CD4-positive, alpha-beta T cell treated with Interleukin-6 at 100 ng/mL for 8 hours (primary cell): ENCODE measurements at places on chromosomes 1 and 21.
A peak's percentile ranks its signal among the peaks of the same experiment; 100 is the strongest.

- no peak for DNase-seq
Observed at GRCh38 chr1:30087465-30087864, 635.9 kb downstream of the MATN1 start.

GRCh38 chr1:16348414-16349182 lies 3.7 kb downstream of the FBXO42 start:
- no peak for DNase-seq

GRCh38 chr1:8026153-8026975 lies at the start of gene ERRFI1:
TSS of gene ERRFI1 (minus strand) at chr1:8026309. CDS start at chr1:8015619, 10,690 bp downstream.
- peak; percentile 84 for DNase-seq

GRCh38 chr21:38255571-38256117 lies 1.1 kb upstream of the KCNJ15 start:
- DNase-seq: no peak

DNA sequence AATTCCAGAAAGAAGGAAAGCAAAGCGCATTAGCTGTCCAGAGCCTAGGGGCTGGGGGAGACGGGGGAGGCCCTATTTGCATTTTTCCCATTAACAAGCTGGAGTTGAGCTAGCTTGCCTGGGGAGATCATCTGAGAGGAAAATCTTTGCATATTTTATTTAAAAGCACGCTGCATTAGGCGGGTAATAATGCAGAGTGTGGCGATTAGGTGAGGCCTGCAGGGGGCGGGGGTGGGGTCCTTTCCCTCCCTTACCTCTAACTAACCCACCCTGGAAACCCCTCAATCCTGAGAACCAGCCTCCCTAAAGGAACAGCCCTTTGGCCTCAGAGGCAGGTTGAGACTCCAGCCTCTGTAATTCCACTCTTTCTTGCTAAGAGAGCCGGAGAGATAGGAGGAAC lies 16.2 kb downstream of the C1orf216 start:
- DNase-seq: no peak

DNA sequence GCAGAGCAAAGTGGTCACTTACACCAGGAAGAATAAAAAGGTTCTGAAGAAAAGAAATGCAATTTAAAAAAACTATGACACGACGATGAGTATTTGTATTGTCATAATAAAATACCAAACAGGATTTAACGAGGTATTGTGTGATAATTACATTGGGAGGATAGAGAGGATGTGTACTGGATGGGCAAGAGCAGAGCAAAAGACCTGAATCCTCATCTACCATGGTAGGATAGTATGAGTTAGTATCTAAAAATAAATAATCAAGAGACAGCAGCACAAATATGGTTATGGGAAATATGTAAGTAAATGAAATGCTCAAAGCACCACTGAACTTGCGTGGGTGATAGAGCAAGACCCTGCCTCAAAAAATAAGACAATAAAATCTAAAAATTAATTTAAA lies 162.6 kb downstream of the CDC42BPA start:
- no peak for DNase-seq

DNA sequence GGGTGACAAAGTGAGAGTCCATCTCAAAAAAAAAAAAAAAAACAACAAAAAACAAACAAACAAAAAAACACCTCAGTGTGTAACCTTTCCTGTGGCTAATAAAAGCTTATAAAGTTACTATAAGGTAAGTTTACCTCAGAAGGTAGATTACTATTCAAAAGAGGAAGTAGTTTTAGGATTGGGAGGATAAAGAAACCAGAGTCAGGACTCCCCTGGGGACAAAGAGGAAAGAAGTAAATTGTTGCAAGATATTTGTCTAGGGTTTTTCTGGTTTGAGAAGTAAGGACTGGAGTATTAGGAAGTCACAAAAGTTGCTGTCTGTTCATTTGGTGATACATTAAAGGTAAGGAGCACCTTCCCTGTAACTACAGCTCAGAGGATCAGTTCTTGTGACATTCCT lies 23.8 kb upstream of the CENPF start:
- no peak for DNase-seq

DNA sequence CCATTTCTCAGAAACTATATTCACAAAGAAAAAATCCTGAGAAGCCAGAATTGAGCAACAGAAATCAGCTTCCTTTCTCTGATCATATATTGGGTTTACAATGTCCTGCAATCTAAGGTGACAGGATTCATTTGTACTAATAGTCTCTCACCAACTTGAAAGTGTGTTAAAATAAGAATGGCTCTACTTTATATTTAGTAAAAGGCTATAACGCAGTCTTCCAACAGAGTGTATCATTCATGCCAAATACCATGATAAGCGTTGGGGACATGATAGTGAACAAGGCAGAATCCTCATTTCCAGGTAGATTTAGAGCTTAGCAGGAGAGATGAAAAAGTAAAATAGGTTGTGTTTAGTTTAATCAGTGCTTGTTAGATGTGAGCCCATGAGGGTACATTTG lies 519.2 kb upstream of the ZRANB2 start:
- DNase-seq: no peak

GRCh38 chr1:151540982-151541377 lies 871 bp downstream of the TUFT1 start:
- no peak for DNase-seq
